ENCODE measurements at places on chromosomes 1 and 21. TPM values are rescaled to one million over a fixed set of nuclear protein-coding genes. Genes with fewer than 3 reads are reported as not detected.
A peak's percentile ranks its signal among the peaks of the same experiment; 100 is the strongest.

DNA sequence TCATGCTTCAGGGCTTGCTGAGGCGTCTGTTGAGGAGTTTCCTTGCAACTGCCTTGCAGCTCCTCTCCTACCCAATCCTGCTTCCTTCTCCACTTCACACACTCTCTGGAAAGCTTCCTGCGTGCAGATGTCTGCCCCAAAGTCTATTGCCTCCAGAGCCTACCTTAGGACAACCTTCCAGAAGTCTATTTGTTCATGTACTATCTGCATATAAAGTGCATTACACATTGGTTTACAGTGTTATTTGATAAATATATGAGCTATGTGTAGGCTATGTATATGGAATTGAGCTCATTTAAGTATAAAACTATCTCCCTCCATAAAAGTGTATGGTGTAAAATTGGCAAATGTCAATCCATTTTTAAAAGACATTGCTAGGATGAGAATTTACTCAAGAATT lies 9.8 kb downstream of the PTGFR start:
- H3K27ac ChIP-seq = no peak overlapping the region
- DNase-seq = no peak
- H3K36me3 ChIP-seq = no peaks in the 10 kb centered on the region

- peaks cover 8% of the 10 kb centered on the region for H3K4me1 ChIP-seq
- H3K36me3 ChIP-seq = no peaks in the 10 kb centered on the region
- peaks cover 23% of the 10 kb centered on the region for H3K27me3 ChIP-seq
- no peak overlapping the region for H3K27ac ChIP-seq
- no peak overlapping the region for H3K4me3 ChIP-seq
Observed at GRCh38 chr1:42138586-42138985, 14.6 kb upstream of the GUCA2B start.

GRCh38 chr1:27658951-27659496 lies 13.0 kb downstream of the IFI6 start:
- peak; percentile 48 for DNase-seq
- H3K4me1 ChIP-seq = peaks cover 63% of the 10 kb centered on the region
- H3K27ac ChIP-seq = peak overlapping the region; percentile 51
- peak overlapping the region; percentile 92 for H3K4me3 ChIP-seq
- H3K27me3 ChIP-seq = no peaks in the 10 kb centered on the region

The BSND gene
- not detected for total RNA-seq

DNA sequence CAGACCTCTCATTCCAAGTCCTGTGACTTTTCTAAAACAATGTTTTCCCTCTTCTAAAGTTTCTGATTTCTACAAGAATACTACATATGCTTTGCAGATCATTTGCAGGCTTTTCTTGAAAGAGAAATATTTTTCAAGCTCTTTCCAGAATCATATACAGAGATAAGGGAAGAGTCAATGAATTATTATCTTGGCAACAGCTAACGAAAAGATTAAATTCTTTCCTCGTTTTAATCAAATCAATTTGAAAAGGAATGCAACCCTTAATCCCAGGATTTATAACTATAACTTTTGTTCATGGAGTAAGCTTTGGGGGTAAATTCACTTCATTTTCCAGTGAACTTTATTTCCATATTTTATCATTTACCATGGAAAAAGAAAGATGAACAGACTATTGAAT lies 6.9 kb downstream of the KRTAP11-1 start:
- H3K27me3 ChIP-seq = peaks cover 18% of the 10 kb centered on the region
- H3K4me1 ChIP-seq = no peaks in the 10 kb centered on the region
- H3K36me3 ChIP-seq = no peaks in the 10 kb centered on the region

- no peak for DNase-seq
- peaks cover 96% of the 10 kb centered on the region for H3K4me1 ChIP-seq
- peak overlapping the region; percentile 78 for H3K4me3 ChIP-seq
- no peaks in the 10 kb centered on the region for H3K27me3 ChIP-seq
- H3K36me3 ChIP-seq = no peaks in the 10 kb centered on the region
- peak overlapping the region; percentile 86 for H3K27ac ChIP-seq
Observed at GRCh38 chr1:160742428-160743127, 3.5 kb downstream of the SLAMF7 start.

Data from activated T-cell treated with anti-CD3 and anti-CD28 coated beads, Interleukin-2, amount 50 U/mL, for 72 hours (primary cell).